DMS 273 treated with DMSO at 0.1 percent for 48 hours (cell line): ENCODE measurements at places on chromosomes 2 and 18.

DNA sequence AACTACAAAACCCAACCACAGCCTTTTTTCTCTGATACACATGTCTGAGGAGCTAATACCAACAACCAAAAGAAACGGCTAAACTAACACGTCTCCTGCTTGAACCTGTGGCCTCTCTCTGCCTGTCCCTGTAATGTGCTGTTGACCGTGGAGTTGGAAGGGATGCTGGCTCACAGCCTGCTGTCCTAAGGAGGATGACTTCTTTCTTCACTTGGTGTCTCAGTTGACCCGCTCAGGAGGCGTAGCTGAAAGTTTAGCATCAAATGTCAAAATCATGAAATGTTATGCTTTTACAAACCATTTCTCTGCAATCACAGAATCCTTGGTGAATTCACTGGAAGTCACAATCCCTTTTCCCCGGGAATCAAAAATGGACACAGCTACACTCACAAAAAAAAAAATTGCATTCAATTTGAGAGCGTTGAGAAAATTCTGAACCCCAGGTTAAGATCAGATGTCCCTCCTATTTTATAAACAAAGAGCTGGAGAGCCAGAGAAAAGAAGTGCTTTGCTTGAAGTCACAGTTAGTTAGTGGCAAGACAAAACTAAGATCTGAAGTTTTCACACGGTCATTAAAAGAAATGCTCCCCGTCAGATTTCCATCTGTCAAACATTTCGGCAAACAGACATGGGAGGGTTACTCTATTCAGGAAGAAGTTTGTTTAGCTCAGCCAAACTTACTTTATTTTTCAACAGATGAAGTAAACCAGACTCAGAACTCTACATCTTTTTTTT is 74.3 kb downstream of the IRS1 start:
- no peak for DNase-seq

DNA sequence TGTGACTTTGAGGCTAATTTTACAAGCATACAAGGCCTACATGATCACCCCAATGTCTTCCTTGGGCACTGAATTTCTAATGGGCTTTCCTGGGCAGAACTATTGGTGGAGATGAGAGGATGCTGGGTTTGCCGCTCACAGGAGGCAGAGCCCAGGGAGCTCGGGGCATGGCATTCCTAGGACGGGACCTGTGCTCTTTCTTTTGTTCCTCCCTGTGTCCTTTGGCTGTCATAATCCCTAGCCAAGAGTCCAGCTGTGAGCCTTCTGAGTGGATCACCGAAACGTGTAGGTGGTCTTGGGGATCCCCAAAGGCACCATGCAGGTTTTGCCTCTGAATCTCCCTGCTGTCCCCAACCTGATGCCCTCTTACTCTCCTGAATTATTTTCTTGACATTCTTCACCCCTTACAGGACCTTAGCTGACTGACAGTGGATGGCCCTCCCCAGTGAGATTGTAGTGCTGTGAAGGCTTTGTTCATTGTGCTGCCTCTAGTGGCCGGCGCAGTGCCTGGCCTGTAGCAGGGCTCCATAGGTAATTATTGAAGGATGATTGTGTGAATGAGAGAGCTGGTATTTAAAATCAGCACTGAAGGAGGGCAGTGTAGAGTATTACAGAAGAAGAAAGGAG is 221.9 kb downstream of the ZNF407 start:
- no peak for DNase-seq

- no peak for DNase-seq
Measured at GRCh38 chr2:41963661-41964525, 83.9 kb upstream of the PKDCC start.

DNA sequence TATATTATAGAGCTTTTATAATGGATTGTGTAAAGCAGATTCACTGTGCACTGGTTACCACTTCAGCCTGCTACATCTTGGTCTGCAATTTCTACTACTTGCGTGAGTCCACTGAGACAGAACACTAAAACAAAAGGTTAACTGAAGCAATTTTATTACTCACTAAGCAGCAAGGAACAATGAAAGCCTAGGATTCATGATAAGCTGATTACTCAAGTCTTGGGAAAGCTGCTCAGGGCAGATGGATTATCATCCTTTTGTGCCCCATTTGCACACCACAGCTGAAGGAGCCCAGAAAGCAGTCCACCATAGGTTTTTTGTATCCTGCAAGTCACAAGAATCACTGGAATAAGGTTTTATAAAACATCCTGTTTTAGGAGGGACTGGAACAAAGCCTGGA is 1215.2 kb upstream of the TMEFF2 start:
- DNase-seq, result no peak

GRCh38 chr18:3268306-3268705 is 6.4 kb downstream of the MYL12B start:
- no peak for DNase-seq

DNA sequence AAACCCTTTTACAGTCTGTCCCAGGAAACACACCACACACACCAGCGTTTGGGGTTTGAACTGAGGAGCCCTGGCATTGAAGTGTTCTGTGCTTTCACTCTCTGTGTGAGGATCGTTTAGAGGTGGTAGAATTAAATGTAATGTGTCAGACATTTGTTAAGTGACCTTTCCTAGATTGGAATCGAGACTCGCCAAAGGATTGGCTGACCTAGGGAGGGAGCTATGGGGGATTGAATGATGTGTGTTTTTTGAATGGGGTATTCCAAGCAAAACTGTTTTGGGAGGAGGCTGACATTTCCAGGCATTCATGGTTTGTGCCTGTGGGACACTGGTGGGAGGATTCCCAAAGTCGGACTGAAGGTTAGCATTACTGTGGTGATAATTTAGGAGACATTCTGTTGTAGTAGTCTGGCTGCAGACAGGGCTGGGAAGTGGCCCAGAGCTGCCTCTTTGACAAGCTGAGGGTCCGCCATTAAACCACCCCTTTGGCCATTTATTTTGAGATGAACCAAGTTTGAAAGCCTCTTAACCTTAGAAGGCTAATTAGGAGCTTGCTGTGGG is 1.7 kb downstream of the MYO1B start:
- no peak for DNase-seq
